Fibroblast of mammary gland (primary cell): ENCODE measurements at places on chromosomes 1 and 21.

DNA sequence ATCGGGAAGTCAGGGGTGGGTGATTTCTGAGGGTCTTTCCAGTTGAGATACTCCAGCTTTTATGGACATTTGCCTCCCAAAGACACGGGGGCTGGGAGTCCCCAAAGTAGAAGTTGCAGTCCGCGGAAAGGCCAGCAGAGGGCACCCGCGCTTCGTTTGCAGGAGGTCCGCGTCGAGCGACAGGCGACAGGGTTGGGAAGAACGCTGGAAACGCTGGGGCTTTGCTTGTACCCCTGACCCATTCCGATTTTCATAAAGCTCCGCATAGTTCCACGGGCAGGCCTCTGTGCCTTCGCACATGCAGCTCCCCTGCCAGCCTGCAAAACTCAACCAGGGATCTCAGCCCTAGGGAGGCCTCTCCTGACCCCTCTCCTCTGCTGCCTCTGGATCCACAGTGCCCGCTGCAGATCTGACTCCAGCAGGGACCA lies 44.2 kb upstream of the LAPTM5 start:
- peak; percentile 50 for DNase-seq

DNA sequence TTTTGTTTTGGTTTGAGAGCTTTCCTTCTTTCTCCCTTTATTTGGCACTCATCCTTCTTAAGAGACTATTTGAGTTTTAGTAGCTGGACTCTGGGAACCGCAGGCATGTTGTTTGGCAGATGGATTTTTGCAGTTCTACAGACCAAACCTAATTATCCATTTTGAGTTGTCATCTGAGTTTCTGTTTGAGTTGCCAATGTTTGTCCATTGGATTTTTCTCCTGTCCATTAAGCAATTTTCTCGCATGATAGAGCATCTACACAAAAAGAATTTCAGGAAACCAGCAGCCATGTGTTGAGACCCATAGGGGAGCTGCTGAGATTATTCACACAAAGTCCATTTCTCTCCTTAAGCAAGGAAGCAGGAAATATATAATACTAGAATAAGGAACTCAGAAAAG lies 17.2 kb upstream of the CXADR start:
- peak; percentile 32 for DNase-seq

- DNase-seq, result no peak
Measured at GRCh38 chr1:94612525-94613204, 71.1 kb upstream of the F3 start.

DNA sequence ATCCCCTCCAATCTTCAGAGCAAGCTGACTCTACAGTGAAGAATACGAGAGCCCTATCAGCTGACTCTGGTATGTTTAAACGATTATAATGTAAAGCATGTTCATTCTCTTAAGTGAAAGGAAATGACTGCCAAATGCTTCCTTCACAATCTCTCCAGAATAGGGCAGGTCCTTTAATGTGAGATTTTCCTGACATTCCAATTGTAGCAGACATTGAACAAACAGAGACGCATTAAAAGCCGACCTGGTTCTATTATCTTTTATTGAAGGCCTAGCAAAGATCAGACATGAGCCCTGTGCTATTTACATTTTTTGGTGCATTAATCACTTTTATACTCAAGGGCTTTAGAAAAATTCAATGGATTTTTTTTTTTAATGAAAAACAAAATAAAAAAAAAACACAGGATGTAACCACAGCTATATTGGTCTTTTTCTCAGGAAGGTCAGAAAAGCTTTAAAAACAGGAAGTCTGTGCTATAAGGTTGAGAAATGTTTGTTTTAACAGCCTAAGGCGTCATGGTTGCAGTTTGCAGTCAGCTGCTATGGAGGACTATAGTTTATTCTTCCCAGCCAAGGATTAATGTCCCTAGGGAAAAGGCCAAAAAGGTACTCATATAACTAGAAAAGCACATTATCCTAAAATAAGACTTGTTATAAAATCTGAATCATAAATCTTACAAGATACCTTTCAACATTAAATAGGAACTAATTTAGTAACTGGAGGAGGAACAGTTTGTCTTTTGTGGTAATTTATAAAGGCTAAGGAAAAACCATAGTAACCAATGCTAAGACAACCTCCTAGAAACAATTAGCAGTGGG lies 104.8 kb downstream of the RERE start:
- DNase-seq, result peak; percentile 94

GRCh38 chr1:230510496-230510895 lies 84.4 kb upstream of the PGBD5 start:
- DNase-seq, result no peak

DNA sequence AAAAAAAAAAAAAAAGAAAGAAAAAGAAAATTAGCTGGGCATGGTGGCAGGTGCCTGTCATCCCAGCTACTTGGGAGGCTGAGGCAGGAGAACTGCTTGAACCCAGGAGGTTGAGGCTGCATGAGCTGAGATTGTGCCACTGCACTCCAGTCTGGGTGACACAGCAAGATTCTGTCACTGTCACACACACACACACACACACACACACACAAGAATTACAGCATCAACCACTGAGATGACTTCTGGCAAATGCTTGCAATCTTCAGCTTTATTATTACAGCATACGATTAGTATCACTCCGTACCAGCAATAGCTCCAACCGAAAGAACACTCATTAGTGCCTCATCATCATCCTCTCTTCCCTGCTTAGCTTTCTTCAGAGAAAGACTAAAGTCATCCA lies 4.6 kb downstream of the ORC1 start:
- DNase-seq, result no peak

DNA sequence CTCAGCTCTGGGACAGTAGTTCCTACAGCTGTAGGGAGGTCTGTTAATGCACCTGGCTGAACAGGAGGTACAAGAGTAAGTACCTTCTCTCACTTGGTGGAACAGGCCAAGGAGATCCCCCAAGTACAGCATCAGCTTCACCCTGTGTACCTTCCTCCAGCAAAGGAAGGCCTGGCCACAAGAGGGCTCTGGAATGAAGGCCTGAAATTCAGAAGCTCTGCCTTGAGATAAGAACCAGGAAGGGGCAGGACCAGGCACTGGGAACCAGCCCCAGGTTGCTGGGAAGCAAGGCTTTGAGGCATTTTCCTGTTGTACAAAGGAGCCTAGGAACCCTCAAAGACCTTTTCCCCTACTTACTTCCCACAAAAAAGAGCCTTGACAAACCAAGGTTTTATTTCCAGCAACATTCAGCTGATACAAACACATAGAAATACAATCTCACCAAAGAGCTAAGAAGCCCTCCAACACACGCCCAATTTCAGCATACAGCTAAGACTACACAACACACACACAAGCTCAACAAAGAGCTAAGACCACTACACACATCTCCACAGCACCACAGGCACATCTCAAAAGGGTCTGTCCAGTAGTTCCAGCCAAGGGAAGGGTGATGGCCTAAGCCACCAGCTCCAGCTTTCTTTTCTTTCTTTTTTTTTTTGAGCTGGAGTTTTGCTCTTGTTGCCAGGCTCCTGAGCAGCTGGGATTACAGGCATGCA lies 23.5 kb downstream of the F11R start:
- peak; percentile 55 for DNase-seq

GRCh38 chr21:45982092-45982757 lies 655 bp downstream of the COL6A1 start:
- DNase-seq, result no peak
